ENCODE measurements at places on chromosomes 7 and 10.

DNA sequence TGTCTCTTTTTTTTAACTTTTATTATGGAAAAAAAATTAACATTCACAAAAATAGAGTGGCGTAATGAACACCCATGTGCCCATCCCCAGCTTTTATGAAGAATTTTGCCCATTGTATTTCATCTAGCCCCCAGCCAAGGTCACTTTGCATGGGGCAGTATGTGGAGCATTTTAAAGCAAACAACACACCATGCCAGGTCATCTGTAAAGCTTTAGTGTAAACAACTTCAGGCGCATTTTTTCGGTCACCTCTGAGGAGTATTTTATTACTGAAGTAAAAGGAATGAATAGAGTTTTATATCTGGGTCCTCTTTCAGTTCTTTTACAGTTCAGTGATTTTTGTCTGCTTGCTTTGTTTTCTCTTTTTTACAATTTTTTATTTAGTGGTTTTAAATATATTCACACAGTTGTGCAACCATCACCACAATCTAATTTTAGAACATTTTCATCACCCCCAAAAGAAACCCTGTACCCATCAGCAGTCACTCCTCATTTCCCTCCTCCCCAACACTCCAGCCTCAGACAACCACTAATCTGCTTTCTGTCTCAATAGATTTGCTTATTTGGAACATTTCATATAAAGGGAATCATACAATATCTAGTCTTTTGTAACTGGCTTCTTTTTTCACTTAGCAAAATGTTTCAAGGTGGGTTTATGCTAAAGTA is 87.9 kb downstream of the SLC37A3 start:
- no peak for DNase-seq

GRCh38 chr10:62093863-62094291 is 174.8 kb downstream of the RTKN2 start:
- no peak for DNase-seq

DNA sequence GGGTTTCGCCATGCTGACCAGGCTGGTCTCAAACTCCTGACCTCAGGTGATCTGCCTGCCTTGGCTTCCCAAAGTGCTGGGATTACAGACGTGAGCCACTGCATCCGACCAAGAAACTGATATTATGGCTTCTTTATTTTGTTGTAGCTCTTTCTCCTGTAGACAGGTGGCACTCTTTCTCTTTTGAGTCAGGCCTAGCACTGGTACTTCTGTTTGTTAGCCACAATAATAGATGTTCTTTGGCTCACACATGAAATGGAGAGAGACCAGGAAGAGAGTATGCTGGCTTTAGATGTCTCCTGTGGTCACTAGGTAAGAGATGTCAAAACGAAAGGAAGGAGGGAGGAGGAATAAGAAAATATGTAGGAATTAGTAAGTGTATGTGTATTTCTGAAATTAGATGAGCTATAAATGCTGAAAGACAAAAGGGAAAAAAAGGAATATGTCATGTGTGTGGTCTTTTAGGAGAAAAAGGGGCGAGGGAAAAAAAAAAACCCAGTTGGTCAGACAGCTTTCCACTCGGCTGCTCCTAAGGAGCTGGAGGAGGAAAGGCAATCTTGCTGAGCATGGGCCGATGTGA is 78.7 kb downstream of the CLEC2L start:
- DNase-seq: peak; percentile 65

- DNase-seq: no peak
These were observed 55.0 kb downstream of the TRIM24 start for GRCh38 chr7:138515001-138515528.

GRCh38 chr7:155652156-155653114 is 8.0 kb downstream of the RBM33 start:
- DNase-seq: no peak
